Activated T-cell treated with anti-CD3 and anti-CD28 coated beads, Interleukin-2, amount 50 U/mL, for 48 hours (primary cell): ENCODE measurements at places on chromosomes 13 and 19.

GRCh38 chr19:46410205-46411087, 2.9 kb downstream of the CCDC8 start:
- DNase-seq: no peak

GRCh38 chr13:67100730-67101129, 129.4 kb downstream of the PCDH9 start:
- DNase-seq: no peak

GRCh38 chr19:1924320-1924961, 16.5 kb upstream of the CSNK1G2 start:
- DNase-seq: no peak

DNA sequence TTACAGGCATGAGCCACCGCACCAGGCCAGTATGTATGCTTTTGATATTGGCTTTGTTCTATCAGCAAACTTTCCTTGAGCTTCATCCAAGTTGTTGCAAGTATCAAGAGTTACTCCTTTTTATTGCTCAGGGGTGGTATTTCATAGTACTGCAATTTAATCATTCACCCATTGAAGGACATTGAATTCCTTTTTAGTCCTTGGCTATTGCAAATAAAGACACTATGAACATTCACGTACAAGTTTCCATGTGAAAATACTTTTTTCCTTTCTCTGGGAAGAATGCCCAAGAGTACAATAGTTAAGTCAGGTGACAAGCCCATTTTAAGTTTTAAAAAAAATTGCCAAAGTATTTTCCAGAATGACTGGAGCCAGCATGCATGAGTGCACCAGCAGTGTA, 20.4 kb downstream of the CEACAM3 start:
- no peak for DNase-seq

DNA sequence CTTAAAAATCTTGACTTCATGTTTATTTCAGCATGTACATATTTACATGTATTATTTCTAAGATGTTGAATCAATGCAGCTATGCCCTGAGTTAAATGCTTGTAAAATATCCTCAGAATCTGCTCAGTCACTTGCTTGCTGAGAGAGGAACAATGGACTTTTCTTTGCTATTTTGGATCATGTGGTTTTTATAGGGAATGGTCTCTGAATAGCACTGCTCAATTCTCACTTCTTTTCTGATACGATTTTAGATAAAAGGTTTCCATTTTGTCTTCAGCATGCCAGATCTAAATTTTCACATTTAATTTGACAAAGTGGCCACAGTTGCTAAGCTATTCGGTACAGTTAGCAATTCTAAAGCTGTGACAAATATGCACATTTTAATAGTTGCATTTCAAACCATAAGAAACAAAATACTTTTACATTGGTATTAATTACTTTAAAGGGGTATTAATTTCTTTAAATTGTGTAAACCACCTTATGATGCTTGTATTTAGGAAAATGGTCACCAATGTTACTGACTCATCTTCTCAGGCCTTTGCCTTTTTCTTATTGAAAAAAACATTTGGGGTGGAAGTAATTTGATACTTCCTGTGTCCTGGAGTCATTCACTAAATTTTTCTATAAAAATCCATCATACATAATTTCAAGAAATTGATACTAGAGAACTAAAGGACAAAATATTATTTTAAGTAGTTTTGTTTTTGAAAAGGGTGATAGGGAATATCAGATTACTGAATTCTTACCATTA, 113.5 kb downstream of the MYO16 start:
- no peak for DNase-seq

DNA sequence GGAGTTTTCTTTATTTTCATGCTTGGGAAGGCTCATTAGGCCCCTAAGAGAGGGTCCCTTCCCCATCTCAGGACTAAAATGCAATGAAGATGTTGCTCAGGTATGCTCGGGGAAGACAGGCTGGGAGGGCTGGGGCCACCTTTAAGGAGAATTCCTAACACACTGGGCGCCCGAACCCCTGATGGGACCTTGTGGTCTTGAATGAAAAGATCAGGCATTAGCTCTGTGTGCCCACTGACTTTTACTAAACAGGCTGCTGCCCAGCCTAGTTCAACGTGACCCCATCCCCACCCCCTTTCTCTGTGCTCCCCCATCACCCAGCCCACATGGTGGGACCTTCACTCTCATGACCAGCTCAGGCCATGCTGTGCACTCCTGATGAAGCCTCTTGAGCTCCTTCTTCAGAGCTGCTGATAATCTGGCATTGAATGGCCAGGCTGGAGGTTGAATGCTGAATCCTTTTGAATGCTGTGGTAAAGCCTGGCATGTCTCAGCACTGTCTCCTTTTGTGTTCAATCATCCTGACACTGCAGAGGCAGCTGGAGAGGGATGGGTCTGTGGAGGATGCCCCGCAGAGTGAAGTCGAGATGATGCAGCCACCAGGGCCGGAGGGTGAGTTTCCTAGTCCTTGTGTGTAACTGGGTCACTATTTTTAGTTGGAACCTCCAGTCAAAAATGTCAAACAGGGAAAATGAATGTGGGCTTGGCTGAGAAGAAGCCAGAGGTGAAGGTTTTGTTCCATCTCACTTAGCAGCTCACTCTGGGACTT, 209.1 kb downstream of the UQCRFS1 start:
- DNase-seq: no peak

- DNase-seq: no peak
Measured at GRCh38 chr19:49287141-49287770, 37.7 kb downstream of the SLC6A16 start.

DNA sequence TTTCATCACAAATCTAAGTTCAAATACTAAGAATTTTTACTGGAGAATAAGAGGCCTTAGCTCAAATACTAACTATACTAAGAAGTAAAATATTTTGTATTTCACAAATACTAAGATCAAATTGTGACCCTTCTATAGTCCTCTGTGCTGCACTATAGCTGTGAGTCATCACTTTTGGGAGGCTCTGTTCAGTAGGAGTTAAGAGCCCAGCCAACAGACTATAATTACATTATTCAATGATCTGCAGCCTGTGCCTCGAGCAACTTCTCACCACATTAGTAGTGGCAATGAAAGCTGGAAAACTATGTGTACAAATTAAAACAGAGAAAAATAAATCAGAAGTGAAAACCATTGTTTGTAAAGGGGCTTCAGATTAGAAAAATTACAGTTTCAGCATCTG, 147.3 kb upstream of the GPC6 start:
- DNase-seq: no peak

DNA sequence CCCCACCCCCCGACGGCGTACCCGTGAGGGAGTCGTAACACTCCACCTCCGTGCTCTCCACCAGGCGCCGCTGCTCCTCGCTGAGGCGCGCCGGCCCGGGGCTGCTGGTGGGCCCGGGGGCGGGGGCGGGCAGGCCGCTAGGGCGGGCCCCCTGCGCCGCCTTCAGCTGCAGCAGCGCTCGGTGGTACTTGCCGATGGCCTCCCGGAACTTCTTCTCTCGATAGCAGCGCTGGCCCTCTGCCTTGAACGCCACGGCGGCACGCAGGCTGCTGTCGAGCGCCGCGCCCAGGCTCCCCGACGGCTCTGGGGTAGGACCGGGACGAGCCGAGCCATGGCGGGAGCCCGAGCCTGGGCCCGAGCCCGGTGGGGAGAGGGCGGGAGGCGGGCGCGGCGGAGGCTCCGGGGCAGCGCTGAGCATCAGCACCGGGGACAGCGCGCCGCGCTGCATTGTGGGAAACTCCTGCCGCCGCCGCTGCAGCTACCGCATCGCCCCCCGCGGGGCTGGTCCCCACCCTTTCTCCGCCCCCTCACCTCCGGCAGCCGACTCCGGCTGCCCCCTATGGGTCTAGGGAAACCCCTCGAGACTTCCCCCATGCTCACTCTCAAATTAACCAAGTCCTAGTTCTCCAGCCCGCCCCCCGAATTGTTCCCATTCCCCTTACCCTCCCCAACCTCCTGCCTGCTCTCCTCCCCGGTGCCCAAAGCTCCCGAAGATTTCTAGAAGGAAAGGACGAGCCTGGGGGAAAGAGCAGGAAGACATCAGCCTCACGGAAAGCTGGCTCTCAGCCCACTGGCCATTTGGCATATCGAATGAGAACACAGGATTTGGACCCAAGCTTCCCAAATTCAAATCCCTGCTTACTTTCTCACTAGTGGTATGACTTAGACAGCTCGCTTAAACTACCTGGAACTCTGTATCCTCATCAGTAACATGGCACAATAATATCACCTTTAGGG, at the start of gene TTC9B:
Gene TTC9B (minus strand): TSS at position 451 of the 957 bp plus-strand sequence. CDS start 3 bp downstream, at position 448.
- peak; percentile 60 for DNase-seq

DNA sequence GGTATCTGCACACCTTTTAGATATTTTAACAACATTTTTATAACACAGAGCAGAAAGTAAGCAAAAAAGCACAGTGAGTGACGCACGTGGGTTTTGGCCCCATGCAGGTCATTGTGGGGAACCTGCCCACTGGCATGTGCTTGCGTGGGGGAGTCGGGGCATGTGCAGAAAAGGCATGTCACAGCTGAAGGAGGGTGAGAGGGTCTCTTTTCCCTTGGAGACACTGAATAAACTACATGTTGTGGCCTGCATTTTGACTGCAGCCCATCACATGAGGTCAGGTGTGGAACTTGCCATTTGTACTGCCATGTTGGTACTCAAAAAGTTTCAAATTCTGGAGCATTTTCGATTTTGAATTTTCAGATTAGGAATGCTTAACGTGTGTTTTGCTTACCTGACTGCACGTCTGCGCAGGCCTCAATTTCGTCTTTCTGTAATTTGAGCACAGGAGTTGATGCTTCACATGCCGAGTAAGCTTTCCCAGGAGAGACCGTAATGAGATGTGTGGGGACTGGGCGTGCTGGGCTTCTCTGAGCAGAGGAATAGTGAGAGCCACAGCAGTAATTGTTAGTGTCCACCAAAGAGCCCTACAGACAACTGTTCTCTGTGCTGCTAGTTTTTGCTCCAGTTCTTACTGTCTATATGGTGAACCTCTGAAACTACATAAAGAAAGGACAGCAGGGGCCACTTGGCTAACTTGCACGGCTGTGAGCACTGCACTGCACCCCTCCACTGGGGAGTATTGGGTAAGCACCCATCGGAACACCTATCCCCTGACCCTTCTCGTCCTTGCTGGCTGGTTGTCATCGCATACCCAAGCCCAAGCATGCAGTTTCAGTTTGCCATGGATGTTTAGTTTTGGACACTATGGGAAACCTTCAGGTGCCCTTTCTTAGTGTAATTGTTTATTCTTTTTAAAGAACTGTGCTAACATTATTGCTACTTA, 72.9 kb upstream of the GPR183 start:
- no peak for DNase-seq

DNA sequence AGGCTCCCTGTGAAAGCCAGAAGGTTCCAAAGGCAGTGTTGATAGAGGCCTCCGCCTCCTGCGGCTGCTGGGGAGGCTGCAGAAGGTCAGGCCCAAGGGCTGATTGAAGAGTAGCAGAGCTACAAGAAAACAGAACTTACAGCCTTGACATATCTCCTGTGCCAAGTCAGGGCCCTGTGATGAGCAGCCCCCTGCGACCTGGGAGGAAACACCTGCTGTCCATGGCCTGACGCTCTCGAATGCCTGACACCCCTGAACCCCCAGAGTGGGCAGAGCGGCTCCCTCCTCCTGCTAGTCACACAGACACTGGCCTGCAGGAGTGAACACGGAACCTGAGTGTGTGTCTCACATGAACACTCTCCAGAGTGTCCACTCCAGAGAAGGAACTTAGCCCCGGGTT, 38.2 kb upstream of the TUBGCP3 start:
- no peak for DNase-seq

GRCh38 chr19:39411081-39411831, 1.2 kb upstream of the PLEKHG2 start:
- peak; percentile 50 for DNase-seq

GRCh38 chr13:109577191-109577700, 209.1 kb downstream of the IRS2 start:
- no peak for DNase-seq

- DNase-seq: no peak
Measured at GRCh38 chr13:26300140-26300539, 46.2 kb downstream of the CDK8 start.
